ENCODE measurements at places on chromosomes 16 and 17.

DNA sequence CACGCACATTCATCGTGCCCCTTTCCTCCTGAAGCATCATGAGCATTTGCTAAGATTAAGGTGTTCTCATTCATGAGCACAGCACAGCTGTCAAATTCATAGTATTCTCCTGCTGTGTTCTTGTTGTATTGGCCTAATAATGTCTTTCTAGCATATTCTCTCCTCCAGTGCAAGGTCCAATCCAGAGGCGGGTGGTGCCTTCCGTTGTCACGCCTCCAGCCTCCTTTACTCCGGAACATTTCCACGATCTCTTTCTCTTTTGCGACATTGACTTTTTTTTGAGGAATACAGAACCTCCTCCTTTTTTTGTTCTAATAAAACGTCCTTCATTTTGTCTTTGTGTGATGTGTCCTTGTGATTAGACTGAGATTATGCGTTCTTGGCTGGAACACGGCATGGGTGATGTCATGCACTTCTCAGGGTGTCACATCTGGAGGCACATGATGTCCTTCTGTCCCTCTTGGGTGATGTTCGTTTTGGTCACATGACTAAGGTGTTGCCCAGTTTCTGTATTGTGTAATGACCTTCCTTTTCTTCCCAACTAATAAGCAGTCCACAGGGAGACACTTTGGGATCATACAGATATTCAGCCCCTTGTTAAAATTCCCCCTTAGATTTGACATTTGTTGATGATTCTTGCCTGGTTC, 66.3 kb downstream of the CLEC16A start:
- DNase-seq = no peak

DNA sequence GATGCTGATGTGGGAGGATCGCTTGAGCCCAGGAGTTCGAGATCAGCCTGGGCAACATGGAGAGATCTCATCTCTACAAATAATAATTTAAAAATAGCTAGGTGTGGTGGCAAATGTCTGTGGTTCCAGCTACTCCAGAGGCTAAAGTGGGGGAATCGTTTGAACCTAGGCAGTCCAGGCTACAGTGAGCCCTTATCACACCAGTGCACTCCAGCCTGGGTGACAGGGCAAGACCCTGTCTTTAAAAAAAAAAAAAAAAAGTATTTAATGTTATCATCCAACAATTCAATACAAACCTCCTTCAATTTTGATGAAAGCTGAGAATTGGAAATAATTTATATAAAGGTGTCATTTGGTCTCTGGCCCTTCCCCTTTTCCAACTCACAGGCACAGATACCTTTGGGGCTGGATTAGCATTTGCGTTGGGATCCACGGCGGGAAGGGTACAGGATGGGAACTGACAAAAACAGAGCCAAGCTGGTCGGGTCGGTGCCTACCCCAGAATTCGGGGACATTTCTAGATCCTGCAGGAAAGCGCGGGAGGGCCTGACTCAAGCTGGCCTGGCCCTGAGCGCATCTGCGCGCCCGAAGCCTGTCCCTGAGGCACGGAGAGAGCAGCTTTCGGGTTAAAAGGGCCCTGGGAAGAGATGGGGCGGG, 860 bp upstream of the DCAF7 start:
- no peak for DNase-seq

DNA sequence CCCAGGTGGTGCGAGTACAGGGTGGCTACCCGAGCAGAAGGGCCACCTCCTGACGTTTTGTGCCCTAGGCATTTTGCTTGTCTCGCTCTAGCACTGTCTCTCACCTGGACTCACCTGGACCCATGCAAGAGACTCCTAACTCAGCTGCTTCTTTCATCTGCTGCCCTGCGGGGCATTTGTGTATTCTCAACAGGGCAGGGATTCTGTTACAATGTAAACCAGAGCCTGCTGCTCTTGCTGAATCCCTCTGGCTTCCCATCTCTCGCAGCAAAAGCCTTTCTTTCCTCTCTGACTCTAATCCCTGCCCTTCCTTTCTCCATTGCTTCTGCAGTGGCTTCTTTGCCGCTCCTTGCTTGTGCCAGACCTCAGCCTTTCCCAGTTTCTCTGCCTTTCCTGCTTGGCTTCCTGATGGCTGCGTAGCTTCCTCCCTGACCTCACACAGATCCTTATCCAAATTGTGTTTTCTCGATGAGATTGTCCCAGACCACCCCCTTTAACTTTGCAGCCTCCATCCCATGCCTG, 10.2 kb downstream of the ARSG start:
- DNase-seq = no peak

- no peak for DNase-seq
These were observed 83.7 kb downstream of the N4BP1 start for GRCh38 chr16:48526058-48526957.

DNA sequence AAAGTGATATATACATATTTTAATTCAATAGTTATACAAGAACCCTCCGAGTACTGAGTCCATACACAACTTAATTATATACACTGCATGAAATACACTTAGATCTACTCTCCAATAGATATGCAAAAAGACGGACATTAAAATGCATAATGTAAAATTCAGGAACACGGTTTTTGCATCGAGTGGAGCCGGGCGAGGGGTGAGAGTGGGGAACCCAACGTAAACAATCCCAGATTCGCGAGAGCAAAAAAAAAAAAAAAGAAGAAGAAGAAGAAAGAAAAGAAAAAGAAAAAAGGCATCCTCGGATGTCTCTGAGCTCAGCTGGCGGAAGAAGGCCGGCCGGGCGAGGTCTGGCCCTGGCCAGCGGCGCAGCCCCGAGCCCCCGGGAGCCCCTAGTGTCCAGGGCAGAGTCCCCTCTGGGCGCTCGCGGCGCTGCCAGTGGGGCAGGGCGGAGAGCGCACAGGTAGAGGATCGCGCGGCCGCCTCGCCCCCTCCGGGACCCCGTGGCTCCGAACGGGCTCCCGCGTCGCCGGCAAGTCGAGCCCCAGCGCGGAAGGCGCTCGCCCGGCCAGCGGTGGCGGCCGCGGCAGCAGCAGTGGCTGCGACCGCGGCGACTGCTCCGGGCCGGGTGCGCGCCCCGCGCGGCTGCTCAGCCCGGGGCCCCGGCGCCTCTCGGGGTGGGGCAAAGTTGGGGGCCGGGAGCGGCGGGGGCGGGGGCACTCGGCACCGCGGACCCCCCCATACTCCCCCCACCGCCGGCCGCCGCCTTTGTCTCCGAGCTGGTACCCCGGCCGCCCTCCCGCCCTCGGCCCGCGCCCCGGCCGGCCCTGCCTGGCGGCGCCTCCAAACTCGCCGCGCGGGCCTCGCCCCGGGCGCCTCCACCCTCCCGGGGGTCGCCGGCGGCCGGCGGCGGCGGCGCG, 9.6 kb upstream of the ZFHX3 start:
- DNase-seq = no peak

DNA sequence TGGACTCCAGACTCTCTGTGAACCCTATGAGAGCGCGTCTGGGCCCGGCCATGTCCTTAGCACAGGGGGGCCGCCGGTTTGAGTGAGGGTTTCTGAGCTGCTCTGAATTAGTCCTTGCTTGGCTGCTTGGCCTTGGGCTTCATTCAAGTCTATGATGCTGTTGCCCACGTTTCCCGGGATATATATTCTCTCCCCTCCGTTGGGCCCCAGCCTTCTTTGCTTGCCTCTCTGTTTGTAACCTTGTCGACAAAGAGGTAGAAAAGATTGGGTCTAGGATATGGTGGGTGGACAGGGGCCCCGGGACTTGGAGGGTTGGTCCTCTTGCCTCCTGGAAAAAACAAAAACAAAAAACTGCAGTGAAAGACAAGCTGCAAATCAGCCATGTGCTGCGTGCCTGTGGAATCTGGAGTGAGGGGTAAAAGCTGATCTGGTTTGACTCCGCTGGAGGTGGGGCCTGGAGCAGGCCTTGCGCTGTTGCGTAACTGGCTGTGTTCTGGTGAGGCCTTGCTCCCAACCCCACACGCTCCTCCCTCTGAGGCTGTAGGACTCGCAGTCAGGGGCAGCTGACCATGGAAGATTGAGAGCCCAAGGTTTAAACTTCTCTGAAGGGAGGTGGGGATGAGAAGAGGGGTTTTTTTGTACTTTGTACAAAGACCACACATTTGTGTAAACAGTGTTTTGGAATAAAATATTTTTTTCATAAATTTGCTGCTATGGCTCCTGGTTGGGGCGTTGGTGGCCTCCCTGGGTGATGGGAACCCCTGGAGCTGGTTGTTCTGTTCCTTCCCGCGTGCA, 23.1 kb downstream of the STAT5A start:
- peak; percentile 95 for DNase-seq

DNA sequence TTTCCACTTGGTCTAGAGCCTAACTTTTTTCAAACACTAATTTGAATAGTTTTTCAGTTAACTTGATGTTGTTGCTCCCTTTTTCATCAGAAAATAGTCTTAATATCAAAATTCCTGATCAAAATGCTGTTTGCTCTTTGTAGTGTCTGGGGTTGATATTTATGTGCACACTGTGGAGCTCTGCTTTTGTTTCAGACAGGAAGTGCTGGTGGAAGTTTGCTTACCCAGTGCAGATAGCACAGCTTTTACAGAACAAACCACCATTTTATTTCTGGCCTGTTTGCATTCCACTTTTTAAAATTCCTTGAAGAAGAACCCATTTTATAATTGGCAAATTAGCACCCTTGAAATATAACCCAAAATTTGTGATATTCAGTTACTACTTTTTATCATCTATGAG, 125.4 kb downstream of the MRTFB start:
- DNase-seq = no peak

DNA sequence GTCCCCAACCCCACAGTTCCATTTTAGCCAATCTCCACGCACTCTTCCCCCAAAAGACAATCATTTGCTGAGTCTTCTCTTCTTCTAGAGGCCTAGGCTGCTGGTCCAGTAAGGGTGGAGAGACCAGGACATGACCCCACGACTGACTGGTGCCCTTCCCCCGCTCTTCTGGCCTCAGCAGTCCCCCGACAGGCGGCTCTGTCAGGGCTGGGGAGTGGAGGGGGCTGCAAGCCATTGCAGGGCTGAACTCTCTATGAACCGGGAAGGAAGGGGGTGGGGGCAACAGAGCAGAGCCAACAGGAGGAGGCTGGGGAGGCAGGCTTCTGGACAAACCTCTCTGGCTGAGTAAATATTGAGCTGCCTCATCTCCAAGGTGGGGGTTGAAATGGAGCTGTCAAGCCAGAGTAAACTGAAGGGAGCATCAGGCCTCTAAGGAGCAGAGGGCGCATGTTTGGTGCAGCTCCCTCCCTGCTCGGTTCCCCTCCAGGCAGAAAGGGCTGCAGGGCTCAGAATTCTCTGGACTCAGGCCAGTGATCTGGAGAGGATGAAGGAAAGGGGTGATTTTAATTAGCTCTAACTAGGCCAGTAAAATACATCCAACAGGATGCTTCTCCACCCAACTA, 8.7 kb downstream of the HOXB1 start:
- DNase-seq = no peak

GRCh38 chr17:19948116-19948943, 29.3 kb downstream of the AKAP10 start:
- DNase-seq = no peak

GRCh38 chr16:2787961-2788360, 601 bp upstream of the PRSS33 start:
- no peak for DNase-seq

- no peak for DNase-seq
These were observed 299.6 kb upstream of the CCL2 start for GRCh38 chr17:33955461-33955860.

DNA sequence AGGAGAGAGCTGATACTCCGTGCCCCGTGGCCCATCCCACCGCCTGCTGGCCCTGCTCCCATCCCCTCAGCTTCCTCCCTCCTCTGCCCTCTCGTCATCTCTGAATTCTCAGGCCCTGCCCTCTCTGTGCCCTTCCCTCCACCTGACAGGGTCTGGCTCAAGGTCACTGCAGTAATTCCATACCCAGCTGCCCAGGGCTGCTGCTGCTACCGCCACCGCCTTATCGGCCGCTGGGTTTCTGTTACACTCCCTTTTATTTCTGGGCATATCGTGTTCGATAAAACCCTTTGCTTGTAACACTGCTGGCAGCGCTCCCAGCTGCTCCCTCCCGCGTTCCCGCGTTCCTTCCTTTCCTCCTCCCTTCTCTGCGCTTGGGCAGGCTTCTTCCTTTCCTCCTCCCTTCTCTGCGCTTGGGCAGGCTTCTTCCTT, 1.2 kb downstream of the EPN3 start:
- DNase-seq = no peak

GRCh38 chr17:41386227-41386626, 4.1 kb upstream of the KRT34 start:
- DNase-seq = no peak

DNA sequence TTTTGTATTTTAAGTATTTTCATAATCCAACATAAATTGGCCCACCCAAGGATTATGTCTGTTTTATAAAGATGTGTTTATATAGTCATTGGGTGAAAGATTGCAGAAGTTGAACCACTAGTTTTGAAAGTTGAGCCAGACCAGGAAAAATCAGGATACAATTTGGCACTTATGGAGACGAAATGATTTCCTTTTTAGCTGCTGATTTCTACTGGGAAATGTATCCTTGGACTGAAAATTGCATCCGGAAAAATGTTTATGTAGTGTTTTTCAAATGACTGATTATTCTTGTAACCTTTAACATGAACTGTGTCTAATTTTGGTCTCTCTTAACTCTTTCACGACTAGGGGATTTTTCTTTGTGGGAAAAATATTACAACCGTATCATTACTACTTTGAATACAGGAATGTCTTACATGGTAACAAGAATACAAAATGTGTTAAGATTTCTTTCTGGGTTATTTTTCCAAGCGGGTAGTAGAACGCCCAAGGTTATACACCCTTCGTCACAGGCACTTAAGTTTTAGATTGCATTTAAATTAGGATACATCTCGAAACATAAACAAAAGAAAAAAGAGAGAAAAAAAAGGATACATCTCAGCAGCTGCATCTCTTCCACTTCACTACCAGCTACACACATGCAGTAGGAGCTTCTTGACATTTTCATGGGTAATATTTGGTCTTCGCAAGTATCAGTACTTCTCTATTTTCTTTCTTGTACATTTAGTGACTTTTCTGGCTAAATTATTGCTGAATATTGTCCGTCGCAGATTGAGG, 273.0 kb upstream of the TBX2 start:
- no peak for DNase-seq

- no peak for DNase-seq
These were observed 27.2 kb downstream of the ZNF423 start for GRCh38 chr16:49828533-49829267.

DNA sequence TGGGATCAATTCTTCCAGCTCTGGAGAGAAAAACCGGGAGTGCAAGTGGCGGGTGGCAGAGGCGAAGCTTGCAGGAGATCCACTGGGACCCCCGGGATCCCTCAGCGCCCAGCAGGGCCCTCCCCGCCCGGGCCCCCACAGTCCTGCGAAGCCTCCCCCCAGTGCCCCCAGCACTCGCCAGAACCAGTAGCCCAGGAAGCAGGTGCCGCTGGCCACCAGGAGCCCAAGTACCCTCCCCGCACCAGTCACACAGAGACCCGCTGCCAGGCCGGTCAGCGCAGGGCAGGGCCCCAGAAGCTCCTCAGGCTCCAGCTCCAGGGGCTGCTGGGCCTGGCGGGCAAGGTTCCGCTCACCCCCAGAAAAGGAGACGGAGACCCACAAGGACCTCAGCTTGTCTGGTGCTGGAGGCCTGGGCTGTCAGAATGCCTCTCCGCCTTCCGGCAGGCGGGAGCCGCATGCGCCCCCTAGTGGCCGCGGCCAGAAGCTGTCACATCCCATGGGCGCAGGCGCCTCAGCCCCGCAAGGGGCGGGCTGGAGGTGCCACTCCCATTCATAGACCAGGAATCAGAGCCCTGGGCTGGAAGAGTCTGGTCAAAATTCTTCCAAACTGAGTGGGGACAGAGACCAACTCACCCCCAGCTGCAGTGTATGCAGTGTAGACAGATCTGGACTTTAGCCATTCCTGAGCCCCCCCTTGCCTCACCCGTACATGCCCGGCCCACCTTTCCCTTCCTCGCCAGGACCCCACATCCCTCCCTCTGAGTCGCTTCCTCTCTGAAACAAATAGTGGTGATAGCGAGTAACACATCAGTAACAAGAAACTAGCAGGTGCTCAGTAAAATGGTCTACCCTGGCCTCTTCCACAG, 1002.3 kb downstream of the KCNJ18 start:
- no peak for DNase-seq

GRCh38 chr17:41579484-41580243, 7.0 kb downstream of the KRT14 start:
- DNase-seq = peak; percentile 84
